Colonic mucosa (tissue), 4 donors: ENCODE measurements at places on chromosomes 12 and 14.

- no peak for DNase-seq
Measured at GRCh38 chr14:97116546-97116945, 319.4 kb downstream of the VRK1 start.

GRCh38 chr14:33844118-33844517, 106.8 kb downstream of the EGLN3 start:
- no peak for DNase-seq

- DNase-seq = no peak
Measured at GRCh38 chr12:64456119-64456518, 4.2 kb downstream of the TBK1 start.

- peak; percentile 71 for DNase-seq
Measured at GRCh38 chr12:120980800-120981368, 2.5 kb downstream of the HNF1A start.

DNA sequence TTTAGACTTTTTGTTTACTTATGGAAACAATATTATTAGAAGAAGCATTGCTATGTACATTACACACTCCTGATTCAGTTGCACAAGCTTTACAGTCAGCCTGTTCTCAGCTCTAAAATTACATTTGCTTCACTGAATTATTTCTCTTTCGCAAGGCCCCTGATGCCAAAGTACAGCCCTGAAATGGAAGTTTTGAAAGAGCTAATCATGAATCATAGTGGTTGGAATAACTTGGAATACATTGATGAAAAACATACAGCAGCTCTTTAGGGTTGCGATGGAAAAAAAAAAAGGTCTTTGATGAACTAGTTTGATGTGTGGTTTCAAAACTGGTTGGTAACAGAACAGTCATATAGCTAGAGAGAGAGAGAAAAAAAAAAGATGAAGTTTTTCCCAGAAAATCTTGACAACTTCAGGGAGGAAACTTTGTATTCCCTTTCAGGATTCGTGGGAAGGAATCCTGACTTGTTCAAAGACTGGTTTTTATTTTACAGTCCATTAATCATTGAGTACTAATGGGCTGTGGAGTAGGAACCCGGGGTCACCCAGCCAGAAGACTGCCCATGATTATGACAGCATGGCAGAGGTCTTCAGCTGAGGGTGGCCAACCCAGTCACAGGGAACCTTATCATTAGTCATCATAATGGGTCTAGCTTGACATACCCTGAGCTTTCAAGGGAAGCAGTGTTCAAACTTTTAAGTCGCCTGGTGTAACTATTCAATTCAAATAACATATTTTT, 460.1 kb downstream of the NAV3 start:
- DNase-seq = no peak

GRCh38 chr12:11862798-11863197, 207.9 kb upstream of the BCL2L14 start:
- no peak for DNase-seq

GRCh38 chr14:70188659-70189455, at the start of gene SLC8A3:
TSS of gene SLC8A3 (minus strand) at chr14:70188951. CDS start at chr14:70168422, 20,529 bp downstream.
- peak; percentile 22 for DNase-seq

- no peak for DNase-seq
Measured at GRCh38 chr12:53670971-53671370, 4.9 kb downstream of the ATP5MC2 start.

DNA sequence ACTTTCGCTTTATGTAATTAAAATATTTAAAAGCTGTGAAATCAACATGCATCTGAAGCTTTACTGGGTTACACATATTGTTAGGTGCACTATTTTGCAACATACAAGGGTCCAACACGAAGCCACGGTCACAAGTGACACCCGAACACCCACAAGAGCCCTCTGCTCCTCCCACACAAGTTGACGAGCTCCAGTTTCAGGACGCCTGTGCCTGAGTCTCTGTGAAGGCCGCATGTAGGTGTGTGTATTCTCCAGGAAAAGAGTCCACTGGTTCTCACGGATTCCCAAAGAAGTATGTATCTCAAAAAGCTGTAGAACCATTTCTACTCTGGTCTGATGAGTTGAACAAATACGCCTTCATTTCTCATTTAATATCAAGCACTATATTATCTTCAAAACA, 12.0 kb downstream of the SLC15A4 start:
- no peak for DNase-seq

- DNase-seq = no peak
Measured at GRCh38 chr12:713281-713875, 39.0 kb upstream of the WNK1 start.

DNA sequence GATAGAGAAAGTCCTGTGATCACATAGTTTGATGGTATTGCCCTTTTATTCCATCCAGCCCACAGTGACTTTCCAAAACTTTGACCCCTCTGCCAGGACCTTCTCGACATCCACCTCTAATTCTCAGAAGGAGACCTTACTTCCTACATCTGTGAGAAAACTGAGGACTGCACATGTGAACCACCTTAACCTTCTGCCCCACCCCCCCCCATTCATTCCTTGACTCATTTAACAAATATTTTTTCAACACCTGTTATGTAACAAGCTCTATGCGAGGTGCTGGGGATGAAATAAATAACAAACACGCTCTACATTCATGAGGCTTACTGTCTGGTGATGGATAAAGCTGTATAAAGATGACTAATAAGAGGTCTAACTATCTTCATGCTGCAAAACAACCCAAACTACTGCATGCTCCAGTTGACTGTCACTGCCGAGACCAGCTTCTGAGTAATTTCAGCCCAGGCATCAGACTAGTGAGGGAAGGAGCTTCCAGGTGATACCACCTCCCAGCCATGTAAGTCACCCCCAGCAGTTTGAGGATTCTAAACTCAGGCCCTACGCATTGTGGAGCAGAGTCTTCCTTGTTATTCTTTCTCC, 1.9 kb upstream of the HAL start:
- DNase-seq = no peak

- DNase-seq = no peak
Measured at GRCh38 chr12:103657331-103657730, 70.3 kb downstream of the STAB2 start.

DNA sequence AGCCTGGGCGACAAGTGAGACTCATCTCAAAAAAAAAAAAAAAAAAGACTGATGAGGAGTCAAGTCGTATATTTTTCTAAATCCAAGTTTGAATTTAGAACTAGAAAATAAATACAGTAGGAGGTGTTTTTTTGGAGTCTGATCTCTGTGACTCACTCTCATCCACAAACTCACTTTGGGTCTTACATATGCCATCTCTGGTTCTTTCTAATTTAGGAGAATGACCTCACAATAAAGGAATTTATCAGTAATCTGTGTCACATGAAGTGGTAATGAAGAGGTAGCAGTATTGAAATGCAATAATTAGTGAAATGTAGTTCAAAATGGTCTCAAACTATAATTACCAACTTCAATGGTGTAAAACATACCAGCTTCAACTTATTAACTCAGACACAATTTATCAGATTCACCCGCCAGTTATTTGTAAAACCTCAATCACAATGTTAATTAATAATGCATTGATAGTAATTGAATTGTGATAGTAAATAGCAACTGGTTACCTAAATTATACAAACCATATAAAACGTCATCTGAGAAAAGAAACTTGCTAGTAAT, 4.4 kb upstream of the CFL2 start:
- DNase-seq = no peak

- no peak for DNase-seq
Measured at GRCh38 chr12:50581226-50582184, 76.7 kb downstream of the DIP2B start.

GRCh38 chr12:54053003-54053750, 458 bp upstream of the HOXC4 start:
- DNase-seq = no peak

DNA sequence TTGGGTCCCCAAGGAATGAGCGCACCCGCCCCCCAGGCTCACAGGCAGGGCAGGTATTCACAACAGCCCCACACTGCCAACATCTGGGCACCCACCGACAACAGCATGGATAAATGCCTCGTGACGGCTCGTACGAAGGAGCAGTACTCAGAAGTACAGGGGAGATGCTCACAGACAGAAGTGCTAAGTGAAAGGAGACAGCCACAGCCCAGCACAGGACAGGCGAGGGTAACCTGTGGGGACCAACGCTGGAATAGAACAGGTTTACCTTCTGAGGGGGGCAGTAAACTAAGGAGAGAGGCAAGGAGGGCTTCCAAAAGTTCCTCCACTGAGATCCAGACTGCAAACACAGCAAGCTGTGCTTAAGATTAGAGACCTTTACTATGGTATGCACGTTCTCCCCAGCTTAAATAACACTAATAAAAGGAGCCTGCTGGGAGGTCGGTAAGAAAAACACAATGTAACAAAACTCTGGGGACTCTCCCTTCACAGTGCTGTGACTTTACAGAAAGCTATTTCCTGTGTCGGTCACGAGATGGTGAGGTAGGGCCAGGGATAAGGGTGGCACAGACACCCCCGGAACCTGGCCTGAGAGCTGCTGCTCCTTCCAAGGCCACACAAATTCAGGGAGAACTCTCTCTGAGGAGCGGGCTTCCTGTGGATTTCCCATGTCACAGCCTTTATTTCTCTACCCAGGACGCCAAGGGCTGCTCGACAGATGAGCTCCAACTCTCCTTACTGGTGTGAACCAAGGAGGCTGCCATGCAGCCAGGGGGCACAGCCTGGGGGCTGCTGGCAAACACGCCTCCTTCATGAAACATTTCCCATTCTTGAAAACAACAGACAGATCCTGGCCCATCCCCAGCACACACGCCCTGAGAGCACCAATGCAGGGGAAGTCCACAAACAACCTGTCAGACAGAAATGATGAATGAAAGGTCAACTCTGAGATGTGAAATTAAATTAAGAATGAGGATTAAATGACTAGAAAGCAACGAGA, 26.3 kb downstream of the SLC15A4 start:
- DNase-seq = no peak

- peak; percentile 59 for DNase-seq
Measured at GRCh38 chr12:110039085-110039807, 9.1 kb downstream of the C12orf76 start.

DNA sequence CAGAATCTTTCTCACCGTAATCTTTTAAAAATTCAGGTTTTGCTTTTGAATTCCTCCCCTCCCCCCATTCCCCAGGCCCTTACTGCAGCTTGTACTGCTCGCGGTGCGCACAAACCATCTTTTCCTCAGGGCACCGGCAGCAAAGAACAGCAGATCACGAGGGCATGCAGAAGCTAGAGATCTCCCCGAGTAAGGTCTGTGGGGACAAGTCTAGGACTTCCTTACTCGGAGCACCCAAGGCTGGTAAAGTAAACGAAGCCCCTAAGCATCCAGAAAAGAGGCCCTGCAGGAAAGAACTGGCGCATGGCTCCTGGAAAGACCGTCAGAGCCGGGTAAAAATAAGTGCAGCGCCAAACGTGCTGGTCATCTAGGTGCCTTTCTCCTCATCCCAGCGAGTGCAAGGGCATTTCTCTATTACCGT, 727 bp downstream of the LDHB start:
- DNase-seq = peak; percentile 65

GRCh38 chr12:116172224-116172849, 105.2 kb downstream of the MED13L start:
- DNase-seq = no peak

GRCh38 chr14:99854831-99855230, 61.6 kb downstream of the EML1 start:
- DNase-seq = no peak
